ENCODE measurements at places on chromosomes 6 and 20. TPM values are rescaled to one million over a fixed set of nuclear protein-coding genes. Genes with fewer than 3 reads are reported as not detected.

HLA-DMB gene
- polyA plus RNA-seq: 11.5 TPM

ADGRF5 gene
- polyA plus RNA-seq: 28.9 TPM

EDN3 gene
- polyA plus RNA-seq: 33.9 TPM

MUCL3 gene
- polyA plus RNA-seq: not detected

OSBPL2 gene
- polyA plus RNA-seq: 30.3 TPM

All from hindlimb muscle (tissue), 1 donor.